ENCODE measurements at places on chromosomes 3 and 15.

DNA sequence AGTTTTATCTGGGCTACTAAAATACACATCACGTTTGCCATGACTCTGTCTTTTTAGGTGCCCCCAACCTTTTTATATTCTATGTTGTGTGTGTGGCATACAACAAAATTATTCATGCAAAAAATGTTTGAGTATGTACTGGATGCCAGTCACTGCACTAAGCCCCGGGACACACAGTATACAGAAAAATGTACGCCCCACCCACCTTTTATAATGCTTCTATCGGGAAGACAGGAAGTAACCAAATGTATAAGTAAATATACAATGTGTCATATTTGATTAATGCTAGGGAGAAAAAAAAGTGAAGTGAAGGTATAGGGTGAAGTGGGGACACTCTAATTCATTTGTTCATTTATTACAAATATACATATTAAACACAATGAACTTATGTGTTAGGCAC is 503.4 kb upstream of the MDFIC2 start:
- DNase-seq: no peak

DNA sequence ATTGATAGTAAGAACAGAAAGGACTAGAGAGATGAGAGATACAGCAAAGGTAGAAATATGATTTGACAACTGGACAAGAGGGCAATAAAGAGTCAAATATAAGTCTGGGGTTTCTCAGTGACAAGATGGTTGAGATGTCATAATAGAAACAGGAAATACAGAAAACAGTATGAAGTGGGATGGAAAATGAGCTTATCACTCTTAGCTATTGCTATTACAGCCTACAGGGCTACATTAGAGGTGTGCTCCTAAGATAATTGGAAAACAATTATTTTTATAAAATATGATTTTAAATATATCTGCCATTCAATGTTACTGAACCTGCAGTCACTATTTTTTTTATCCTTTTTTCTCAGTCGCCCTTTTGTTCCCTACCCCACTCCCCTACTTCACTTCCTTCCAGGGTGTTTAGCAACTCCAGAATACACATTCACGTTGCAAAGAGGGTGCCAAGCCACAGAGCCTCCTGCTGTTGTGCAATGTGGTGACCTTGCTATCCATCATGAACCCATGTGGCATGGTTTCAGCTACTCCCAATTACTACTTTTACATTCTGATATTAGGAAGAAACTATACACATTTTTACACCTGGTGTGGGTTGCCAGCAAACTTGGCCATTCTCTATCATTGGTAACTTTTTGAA is 6.0 kb downstream of the NRG4 start:
- DNase-seq: no peak

- no peak for DNase-seq
Observed at GRCh38 chr15:69194025-69194827, 33.8 kb downstream of the GLCE start.

DNA sequence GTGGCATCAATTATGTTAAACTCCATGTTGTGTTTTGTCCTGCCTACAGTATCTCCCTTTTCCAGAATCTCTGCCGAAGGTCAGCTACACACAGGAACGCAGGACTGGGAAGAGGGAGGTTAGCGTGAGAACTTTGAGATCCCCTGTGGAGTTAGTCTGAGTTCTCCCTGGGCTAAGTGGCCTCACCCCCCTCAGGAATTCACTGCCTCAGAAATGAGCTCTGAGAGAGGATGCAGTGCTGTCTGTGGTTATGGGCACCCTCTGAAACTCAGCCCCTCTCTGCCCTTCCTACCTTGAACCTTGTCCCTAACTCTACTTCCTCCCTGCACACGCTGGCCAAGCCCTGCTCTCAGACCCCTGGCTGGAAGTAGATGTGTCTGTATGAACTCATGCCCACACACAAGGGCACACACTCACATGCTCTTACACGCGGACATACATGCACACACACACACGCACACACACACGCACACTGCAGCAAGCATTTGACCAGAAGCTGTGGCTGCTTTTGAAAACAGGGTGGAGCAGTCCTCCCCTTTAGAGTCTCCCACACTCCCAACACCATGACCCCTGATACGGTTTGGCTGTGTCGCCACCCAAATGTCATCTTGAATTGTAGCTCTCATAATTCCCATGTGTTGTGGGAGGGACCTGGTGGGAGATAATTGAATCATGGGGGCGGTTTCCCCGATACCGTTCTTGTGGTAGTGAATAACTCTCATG is 5.3 kb upstream of the VIPR1 start:
- peak; percentile 1 for DNase-seq

GRCh38 chr3:89179355-89180001 is 72.1 kb downstream of the EPHA3 start:
- no peak for DNase-seq

DNA sequence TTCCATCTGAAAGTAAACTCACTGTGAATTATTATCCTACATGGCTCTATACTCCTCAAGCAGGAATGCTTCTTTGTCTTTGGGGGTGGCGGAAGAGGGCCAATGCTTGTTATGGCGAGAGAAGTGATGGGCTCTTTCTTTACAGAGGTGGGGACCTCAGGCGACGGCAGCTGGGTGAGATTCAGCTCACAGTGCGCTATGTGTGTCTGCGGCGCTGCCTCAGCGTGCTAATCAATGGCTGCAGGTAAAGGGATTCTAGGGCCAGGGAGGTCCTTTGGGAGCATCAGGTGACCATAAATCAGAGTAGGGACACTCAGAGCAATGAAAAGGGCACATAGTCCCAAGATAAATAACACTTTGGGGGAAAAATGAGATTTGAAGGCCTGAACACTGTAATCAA is 39.0 kb downstream of the ESYT3 start:
- no peak for DNase-seq

GRCh38 chr3:72265256-72266015 is 480.5 kb upstream of the PROK2 start:
- DNase-seq: no peak

DNA sequence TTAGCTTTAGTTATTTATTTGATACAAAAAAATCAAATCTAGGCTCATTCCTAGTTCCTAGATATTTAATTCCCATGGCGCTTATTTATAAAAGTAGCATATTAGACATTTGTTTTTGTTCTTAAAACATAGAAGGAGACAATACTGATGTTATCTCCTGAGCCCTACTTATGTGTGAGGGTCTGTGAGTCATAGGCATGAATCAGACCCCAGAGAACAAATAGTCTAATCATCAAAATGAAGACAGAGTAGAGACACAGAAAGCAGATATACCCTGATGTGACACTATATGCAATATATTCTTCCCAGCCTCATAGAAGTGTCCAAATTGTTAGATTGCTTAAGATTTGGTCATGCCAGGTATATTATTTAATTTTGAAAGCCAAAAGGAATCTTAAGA is 44.9 kb downstream of the PEX5L start:
- no peak for DNase-seq

DNA sequence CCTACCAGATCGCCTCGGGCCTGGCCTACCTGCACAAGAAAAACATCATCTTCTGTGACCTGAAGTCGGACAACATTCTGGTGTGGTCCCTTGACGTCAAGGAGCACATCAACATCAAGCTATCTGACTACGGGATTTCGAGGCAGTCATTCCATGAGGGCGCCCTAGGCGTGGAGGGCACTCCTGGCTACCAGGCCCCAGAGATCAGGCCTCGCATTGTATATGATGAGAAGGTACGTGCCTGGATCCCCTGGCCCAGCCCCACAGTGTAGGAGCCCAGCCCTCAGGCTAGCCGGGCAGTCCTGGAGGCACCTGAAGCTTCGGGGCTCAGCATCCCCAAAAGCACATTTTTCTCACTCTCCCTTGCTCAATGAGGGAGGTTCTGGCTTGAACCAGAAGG is 135.8 kb downstream of the LRRK1 start:
- DNase-seq: no peak
